Right lung (tissue), 10 donors: ENCODE measurements at places on chromosomes 13 and 19.

DNA sequence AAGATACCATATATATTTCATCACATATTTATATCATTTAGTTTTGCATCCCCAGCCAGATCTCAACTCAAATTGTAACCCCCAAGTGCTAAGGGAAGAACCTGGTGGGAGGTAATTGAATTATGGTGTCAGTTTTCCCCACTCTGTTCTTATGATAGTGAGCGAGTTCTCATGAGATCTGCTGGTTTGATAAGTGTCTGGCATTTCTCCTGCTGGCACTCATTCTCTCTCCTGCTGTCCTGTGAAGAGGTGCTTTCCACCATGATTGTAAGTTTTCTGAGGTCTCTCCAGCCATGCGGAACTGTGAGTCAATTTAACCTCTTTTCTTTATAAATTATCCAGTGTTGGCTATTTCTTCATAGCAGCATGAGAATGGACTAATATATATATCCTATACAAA, 462.5 kb upstream of the SLITRK5 start:
- DNase-seq = no peak

DNA sequence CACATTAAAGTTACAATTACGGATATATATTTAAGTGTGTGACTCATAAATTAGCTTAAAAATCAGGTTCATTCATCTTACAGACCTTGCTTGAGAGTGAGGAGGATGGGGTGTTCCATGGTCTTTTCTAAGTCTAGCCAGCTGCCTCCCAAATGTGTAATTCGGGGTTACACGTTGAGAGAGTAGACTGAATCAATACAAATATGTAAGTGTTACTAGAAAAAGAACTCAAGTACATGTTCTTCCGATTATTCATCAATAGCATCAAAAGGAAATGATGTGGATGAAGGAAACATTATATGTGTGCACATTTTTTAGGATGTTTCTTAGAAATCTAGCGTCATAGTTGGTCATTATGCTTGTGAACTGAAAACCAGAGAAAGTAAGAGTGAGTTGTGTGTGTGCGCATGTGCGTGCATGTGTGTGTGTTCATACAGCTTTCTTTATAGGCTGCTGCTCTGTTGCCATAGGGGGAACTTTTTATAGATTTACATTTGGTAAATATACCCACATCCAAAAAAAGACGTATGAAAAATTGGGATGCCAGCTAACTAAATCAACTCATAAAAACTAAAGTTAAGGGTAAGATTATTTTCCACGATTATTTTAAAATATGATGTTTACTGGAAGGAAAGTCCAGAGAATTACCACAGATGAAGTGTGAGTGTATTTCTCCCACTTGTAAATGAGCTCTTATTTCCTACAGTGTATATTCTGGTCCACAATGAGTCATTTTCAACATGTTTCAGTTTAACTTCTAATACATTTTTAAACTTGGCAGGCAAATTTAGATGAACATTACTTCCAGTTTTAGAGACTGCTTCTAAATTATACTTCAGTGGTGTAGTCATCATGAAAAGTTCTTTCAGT, 82.4 kb downstream of the PIBF1 start:
- no peak for DNase-seq

DNA sequence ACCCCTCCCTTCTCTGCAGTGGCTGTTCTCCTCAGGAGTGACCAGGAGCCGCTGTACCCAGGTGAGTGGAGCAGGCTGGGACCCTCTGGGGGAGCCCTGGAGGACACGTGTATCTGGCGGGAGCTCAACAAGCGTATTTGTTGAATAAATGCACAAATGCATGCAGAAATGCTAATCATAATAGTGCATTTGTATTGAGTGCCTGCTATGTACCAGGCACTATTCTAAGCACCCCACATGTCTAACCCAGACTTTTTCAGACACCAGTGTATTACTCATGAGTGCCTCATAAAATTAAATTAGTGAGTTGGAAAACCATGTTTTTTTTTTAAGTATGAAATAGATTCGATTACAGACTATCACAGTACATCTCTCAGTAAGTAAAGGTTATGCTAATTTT, 7.9 kb downstream of the HPN start:
- no peak for DNase-seq

DNA sequence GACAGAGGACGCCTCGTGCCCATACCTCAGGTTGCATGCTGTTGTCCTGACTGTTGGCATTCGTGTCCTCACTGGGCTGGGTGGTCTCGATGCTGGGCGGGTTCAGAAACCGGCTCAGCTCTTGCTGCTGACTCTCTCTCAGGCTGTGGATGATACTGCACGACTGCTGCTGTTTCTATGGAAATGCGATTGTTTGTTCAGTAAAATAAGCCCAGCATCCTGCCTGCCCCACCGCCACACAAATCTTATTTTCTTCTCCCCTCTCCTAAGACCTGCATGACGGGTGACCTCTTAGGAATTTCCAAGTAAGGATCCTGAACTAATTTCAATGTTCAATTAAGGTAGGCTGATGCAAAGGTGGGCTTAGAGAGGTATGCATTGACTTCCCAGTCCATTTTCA, 356.5 kb downstream of the NALCN start:
- no peak for DNase-seq

DNA sequence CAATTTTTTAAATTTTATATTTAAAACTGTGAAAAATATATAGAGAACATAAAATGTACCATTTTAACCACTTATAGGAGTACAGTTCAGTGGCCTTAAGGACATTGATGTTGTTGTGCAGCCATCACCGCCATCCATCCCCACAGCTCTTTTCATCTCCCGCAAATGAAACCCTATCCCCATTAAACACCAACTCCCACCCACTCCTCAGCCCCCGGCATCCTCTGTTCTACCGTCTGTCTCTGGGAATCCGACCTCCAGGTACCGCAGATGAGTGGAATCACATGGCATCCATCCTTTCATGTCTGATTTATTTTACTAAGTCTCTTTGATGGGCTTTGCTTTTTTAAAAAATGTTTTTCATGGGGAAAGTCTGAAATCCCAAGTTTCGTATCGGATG, 23.8 kb upstream of the SMIM17 start:
- no peak for DNase-seq

GRCh38 chr19:34363094-34363493, 1.9 kb upstream of the GPI start:
- DNase-seq = no peak

- no peak for DNase-seq
These were observed 101.0 kb downstream of the PAN3 start for GRCh38 chr13:28239374-28239773.

GRCh38 chr19:18939922-18940768, 872 bp downstream of the HOMER3 start:
- peak; percentile 59 for DNase-seq

GRCh38 chr19:888581-889385, 4.2 kb downstream of the MED16 start:
- DNase-seq = no peak
